NCI-H526 treated with DMSO at 0.1 percent for 48 hours (cell line): ENCODE measurements at places on chromosomes 12 and 14.

DNA sequence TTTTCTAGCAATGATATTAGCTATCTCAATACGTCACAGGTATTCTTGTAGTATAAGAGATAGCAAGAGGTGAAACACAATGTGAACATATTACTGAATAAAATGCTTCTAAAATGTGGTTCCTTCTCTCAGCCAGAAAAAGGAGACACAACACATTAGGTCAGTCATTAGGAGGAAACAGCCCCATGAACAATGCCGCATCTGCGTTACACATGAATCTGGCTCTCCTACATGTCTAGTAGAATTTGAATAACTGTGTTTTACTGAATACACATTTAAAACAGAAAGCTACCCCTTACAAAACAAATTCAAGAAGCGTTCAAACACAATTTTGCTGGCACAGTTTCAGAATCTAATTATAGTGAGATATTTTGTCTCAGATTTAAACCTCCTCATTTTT is 51.6 kb downstream of the EFCAB11 start:
- peak; percentile 63 for DNase-seq

GRCh38 chr12:53258541-53259539 is 9.3 kb upstream of the ESPL1 start:
- no peak for DNase-seq

GRCh38 chr12:9642606-9643265 is 26.8 kb upstream of the CLEC2D start:
- DNase-seq = no peak

DNA sequence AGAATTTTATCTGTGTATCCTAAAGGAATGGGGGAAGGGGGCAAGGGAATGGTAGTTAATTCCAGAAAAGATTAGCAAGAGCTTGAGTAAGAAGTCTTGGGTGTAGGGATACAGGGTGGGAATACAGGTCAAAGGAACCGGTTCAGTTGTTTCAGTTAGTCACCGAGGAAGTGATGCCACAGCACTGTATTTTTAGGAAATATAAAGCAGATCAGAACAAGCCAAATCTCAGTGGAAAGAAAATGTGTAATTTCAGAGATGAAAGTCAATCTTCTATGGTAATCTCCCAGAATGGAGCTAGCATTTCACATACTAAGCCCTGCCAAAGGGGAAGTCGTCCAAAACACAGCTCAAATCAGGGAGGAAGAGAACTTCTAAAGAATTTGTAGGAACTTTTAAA is 4.7 kb upstream of the TUBA1C start:
- DNase-seq = no peak

GRCh38 chr12:92596383-92596782 is 106.4 kb upstream of the PLEKHG7 start:
- no peak for DNase-seq

DNA sequence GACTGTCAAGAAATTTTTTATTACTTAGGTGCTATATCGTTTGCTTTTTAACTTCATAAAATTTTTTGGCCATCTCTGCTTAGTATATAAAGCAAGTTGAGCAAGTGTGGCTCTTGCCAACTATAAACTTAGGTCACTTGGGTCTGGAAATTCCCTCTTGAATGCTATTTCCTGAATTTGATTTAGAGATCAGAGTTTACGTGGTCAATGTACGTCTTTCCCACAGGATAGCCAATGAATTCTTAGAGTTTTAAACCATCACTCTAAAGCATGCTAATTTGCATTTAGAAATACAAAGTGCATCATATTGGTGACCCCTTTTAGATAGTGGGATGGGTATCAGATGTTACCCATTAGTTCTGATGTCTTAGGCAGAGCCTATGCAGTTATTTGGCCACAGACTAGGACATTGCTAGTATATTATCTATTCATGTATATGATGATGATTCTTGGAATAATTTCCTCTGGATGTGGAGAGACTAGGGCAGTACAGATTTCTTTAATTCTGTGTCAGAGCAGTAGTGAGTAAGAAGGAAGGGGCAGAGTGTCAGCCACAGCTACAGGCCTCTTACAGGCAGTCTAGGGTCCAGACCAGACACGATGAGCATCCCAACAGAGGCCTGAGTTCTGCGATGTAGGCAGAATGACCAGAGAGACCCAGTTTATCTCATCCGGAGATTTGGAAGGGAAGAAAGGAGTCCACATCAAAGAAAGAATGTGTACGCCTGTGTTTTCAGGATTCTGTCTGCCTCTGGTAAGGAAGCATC is 30.3 kb downstream of the SCN8A start:
- DNase-seq = no peak

- no peak for DNase-seq
Observed at GRCh38 chr14:96589577-96589976, 87.4 kb downstream of the PAPOLA start.

DNA sequence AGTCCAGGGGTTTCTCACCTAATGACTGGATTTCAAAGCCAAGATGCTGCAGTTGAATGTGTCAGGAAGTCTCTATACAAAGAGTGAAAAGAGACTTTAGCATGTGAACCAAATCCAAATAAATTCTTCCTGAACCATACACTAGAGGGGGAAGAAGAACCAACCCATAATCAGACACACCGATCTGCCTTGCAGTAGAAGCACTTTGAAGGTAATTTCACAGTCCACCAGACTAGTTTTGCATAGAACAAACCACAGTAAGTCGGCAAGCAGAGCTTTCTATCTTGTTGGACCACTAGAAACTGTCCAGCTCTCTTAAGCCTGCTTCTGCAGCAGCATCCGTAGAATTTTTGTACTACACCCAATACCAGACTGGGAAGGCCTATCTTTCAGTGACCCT is 39.3 kb downstream of the FIGNL2 start:
- peak; percentile 91 for DNase-seq

DNA sequence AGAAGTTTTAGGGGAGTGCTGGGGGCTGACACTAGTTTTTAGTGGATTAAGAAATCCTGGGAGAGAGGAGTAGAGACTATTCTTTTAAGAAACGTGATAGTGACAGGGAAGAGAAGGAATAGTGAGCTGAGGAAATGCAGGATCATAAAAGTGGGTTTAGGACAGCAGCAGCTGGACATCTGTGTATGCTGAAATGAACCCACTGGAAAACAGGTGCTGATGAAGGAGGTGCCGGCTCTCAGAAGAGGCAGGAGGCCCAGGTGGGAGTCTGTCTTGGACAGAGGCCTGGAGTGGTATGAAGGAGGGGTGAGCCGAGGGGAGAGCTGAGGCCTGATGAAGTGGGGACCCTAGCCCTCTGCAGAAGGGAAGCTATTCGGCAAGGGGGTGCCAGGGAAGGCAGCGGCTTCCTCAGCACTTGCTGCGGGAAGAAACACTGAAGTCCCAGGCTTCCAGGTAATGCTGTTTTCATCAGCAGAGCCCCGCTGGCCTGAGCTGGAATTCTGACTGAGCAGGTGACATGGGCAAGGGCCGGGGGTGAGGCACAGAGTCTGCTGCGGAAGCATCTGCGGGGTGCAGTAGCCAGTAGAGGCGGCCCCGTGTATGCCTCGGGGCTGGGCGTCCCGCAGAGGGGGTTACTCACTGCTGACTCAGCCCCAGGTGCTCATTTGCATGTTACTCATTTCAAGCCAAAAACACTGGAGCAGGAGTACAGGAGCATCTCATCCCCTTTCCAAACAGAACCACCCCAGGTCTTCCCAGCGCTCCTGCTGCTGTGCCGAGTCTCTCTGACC is 89.7 kb downstream of the TMCC3 start:
- DNase-seq = peak; percentile 39

GRCh38 chr12:52710730-52711129 is 7.4 kb upstream of the KRT77 start:
- DNase-seq = no peak

DNA sequence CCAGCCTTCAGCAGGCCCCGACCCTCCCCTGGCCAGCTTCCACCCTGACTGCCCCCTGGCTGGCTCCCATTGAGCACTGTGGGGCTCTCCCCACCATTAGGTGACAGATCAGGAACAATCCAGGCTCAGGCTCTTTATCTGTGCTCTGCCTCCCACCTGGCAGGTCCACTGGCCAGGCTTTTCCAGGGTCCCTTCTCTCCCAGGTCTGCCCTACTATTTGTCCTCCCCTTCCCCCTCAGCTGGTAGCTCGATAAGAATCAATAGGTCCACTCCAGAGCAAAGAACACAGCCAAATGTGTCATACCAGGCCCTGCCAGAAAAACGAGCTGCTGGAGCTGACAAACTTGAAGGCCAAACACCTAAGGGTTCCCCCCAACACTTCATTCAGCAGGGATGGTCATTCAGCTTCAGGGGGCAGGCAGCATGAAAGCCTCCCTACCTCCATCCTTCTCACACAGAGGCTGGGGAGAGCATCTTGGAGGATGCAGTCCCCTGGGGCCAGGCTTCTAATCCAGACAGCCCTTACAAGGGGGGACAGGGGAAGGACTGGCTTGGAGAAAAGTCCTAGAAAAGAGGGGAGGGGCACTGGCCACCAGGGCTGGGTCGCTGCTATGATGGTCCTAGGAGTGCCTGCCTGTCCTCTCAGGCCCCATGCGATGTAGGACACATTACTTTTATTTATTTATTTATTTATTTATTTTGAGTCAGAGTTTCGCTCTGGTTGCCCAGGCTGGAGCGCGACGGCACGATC is 1.9 kb upstream of the KRT18 start:
- DNase-seq = peak; percentile 89

DNA sequence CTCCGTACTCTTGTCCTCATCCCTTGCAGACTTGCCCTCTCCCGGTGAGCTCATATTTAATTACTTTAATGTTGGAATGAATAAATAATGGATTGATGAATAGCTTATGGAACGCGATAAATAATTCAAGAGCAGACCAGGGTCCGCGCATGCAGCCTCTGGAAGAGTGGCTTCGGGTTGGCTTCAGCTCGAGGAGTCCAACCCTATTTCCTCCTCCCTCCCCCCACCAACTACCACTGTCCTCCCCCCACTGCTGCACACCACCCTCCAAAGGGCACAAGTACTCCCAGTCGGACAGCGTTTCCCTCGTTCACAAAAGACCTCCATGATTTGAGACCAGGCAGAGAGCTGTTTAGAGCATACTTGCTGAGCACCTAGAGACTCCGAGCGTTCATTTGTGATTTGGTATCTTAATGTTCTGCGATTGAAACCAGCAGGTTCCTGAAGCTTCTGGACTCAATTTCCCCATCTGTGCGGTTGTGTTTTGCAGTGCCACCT is 647 bp upstream of the SIX1 start:
- peak; percentile 87 for DNase-seq

DNA sequence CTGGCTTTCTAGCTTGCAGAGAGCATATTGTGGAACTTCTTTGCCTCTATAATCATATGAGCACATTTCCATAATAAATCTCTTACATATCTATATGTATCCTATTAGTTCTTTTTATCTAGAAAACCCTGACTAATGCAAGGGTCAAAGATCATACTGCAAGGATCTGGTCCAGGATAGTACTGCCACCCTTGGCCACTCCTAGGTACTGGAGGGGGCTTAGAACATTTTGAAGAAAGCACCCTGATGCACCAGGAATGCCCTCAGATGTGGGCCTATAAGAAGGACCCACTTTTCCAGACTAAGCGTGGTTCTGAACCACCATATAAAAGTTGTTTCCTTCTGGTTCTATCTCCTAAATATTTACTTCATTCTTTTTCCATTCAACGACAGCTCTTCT is 14.6 kb downstream of the ATXN7L3B start:
- DNase-seq = no peak

DNA sequence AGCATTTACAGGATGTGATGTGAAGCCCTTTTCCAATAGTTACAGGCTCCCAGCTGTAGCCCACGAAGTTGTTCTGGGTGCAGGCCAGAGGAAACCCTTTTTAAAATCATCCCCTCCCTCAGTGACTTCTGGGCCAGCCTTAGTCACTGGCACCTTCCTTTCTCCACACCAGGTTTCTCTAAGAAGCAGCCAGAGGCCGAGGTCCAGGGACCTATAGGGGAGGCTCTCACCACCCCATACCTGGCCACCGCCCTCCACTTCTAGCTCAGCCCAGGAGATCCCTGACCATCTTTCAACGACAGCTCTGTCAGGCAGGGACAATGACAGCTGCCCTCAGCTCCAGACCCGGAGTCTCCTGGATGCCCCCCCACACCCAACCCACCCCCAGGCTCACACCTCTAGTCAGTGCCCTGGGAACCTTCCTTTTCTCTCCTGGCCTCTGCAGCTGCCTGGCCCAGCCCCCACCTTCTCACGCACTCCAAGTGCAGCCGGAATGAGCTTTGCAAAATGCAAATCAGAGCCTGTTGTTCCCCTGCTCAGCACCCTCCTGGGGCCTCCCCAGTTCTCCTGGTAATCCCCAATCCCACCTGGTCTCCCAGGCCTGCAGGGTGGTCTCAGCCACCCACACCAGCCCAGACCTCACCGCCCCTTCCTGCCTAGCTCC is 46.7 kb downstream of the TESC start:
- DNase-seq = peak; percentile 49

DNA sequence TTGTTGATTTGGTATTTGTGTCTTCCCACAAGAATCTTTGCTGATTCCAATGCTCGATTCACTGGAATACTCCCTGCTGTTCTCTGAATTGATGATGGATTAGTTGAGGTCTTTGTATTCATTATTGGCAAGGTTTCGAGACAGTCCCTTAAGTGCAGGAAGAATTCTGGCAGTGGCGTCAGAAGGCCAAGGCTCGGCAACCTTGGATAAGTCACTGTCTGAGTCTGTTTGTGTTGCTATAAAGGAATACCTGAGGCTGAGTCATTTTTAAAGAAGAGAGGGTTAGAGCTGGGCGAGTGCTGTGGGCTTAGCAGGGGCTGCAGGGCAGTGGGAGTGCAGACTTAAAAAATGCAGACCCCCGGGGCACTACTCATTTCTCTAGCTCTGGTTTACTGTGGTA is 56.9 kb downstream of the CHST11 start:
- DNase-seq = no peak

DNA sequence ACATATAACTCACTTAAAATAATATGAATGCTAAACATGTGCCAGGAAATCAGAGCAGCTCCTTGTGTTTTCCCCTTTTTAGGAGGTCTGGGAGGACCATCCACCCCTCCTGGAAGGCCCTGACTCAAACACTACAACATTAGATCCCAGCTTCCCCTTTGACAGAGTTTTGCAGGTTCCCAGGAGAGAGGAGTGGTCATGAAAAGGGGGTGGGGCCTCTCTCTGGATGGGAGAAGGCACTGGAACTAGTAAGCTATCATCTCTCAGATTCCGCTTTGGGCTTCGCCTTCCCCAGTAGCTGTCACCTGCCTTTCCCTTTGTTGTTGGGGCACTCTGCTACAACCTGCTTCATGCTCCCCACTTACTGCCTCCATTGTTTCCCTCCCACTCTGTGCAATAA is 149.2 kb downstream of the ZFP36L1 start:
- DNase-seq = no peak

GRCh38 chr12:110599334-110599733 is 14.6 kb upstream of the TCTN1 start:
- no peak for DNase-seq

- DNase-seq = no peak
Observed at GRCh38 chr12:95229636-95230035, 12.0 kb downstream of the VEZT start.

- no peak for DNase-seq
Observed at GRCh38 chr12:19624491-19624890, 185.2 kb downstream of the AEBP2 start.
